ENCODE measurements at places on chromosomes 13 and 19.

DNA sequence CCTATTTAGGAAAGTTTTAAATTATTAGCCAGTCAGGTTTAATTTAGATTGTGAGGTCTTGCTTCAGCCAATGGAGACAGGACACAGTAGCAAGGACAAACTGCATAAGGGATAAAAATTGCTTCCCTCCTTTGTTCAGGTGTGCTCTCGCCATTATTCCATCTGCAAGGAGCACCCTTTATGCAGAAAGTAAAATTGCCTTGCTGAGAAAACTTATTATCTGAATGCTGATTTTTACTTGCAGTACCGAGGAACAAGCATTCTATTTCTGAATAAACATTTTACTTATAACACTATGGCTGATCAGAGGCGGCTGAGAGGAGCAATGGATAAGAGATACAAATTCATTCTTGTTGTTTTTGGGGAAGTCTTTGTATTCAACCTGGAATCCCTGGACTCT, 8.0 kb downstream of the CYP4F22 start:
- no peak for DNase-seq

- DNase-seq, result no peak
These were observed 2057.1 kb upstream of the PCDH20 start for GRCh38 chr13:63472711-63473110.

GRCh38 chr13:94829185-94829836, 117.0 kb upstream of the SOX21 start:
- no peak for DNase-seq

GRCh38 chr19:19259741-19260140, 13.4 kb downstream of the TM6SF2 start:
- DNase-seq, result peak; percentile 52

- DNase-seq, result peak; percentile 1
These were observed 82.0 kb upstream of the SHISA2 start for GRCh38 chr13:26133851-26134250.

DNA sequence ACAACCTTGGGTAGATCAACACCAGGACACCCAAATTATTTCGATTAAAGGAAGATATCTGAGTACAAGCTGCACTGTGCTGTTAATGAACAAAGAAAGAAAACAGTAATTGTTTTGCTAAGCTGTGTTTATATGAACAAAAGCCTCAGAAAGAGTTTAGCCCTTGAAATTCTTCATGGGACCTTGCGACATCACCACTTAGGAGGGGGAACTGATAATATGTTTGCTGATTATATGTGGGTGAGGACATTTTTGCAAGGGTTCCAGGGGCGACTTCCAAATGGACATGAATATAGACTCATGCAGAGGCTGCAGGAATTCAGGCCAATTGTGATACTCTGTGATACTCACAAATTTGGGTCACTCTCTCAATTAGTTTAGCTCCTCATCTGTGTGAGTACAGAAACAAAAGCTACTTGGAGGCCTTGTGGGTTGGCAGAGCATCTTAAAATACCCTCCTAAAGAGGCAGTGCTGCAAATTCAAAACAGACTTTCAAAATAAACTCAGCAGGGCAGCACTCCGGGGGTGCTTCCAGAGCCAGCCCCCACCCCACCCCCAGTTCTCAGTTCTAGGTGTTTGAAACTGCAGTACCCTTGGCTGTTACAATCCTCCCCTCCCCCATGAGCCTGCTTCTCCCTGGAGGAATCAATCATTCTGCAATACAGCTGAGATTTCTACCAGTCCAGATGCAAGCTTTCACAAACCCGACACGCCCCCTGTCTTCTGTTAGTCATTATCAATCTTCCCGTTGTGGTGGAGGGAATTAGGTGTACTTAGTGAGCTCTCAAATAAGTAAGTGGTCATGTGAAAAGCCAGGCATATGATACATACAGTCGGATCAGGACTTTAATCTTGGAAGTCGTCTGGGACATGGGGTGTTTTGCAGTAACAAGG, 97.0 kb upstream of the MBNL2 start:
- no peak for DNase-seq

GRCh38 chr13:78060966-78061365, 142.3 kb upstream of the EDNRB start:
- DNase-seq, result no peak

- DNase-seq, result no peak
These were observed 13.0 kb downstream of the C19orf25 start for GRCh38 chr19:1466018-1466460.

GRCh38 chr19:41411100-41411967, 13.7 kb downstream of the BCKDHA start:
- no peak for DNase-seq

- DNase-seq, result no peak
These were observed at the start of gene NPHS1 for GRCh38 chr19:35852029-35852780. NPHS1 (minus strand) TSS chr19:35852504; CDS start chr19:35851837, 667 bp downstream.

GRCh38 chr19:21921691-21922180, 85.8 kb upstream of the ZNF43 start:
- DNase-seq, result no peak

- no peak for DNase-seq
These were observed 5.7 kb downstream of the WDR62 start for GRCh38 chr19:36060430-36060829.

- peak; percentile 68 for DNase-seq
These were observed 10.3 kb upstream of the DACH1 start for GRCh38 chr13:71877256-71877653.

DNA sequence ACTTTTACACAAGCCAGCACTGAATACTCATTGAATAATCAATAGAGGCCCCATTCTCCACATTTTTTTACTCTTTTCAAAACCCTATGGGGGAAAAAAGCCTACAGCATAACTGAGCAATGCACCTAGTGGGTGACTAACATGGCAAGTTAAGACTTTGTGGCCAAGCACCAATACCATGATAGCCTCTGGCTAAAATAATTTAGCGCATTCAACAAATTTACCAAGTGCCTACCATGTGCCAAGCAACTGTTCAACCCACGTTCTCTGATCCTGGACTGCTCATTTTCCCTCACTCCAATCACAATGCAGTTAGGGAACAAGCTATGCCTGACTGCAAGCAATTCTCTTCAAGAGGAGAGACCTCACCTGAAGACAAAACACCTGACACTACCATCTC, 3.0 kb downstream of the ANKRD10 start:
- DNase-seq, result no peak

DNA sequence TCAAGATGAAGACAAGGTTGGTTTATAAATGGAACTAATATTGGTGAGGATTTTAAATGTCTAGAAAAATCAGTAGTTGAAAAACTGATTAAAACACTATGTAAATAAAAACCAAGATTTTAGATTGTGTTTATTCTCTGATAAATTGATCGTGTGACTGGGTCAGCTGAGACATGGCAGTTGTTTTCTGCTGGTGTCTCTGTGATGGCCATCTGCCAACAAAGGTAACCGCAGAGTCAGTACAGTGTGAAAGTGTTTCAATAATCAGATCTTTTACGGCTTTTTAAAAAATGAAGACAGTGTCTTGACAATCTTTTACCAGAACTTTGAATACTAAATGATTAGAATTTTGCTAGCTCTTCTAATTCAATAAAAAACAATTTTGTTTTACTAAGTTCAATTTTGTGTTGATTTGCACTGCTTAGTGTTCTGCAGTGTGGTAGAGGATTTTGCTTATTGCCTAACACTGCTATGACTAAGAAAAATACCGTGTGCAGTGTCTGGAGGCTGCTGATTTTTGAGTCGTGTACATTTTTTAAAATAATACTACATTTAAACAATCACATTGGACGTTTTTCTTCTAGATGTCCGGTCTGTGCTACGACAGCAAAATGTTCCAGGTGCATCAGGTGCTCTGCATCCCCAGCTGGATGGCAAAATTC, 32.7 kb upstream of the GPR183 start:
- no peak for DNase-seq

DNA sequence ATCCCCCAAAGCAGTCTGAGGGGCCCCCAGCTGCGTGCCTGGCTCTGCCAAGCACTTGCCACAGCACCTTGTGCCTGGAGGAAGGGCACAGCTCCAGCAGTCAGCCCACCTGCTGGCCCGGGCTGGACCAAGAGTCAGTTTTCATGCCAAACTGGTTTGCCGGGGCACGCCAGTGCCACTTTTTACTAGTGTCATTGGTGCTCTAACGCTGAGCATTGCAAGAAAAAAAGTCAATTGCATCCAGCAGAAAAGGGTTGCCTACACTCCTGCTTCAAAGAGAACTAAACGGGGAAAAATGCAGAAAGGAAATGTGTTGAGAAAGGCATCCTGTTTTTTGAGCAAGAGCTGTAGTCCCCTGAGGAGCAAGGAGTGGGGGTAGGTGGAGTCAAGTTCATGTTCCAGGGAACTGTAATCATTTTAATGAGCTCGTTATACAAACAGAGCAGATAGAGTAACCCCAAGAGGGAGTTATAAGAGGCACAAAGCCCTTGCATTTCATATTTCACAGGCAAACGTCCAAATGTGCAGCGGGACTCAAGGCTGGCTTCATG, 68.4 kb downstream of the F2RL3 start:
- no peak for DNase-seq

GRCh38 chr13:105338006-105338405, 1197.5 kb downstream of the EFNB2 start:
- no peak for DNase-seq

GRCh38 chr13:21233086-21233485, 56.6 kb downstream of the MRPL57 start:
- no peak for DNase-seq
